ENCODE measurements at places on chromosomes 1 and 21. TPM values are rescaled to one million over a fixed set of nuclear protein-coding genes. Genes with fewer than 3 reads are reported as not detected.

Gene AGBL4
- not detected for total RNA-seq

- DNase-seq = peak; percentile 87
Observed at GRCh38 chr1:149927563-149928400, at the start of gene SF3B4. SF3B4 (minus strand) TSS chr1:149927803; CDS start chr1:149927759, 44 bp downstream.

DNA sequence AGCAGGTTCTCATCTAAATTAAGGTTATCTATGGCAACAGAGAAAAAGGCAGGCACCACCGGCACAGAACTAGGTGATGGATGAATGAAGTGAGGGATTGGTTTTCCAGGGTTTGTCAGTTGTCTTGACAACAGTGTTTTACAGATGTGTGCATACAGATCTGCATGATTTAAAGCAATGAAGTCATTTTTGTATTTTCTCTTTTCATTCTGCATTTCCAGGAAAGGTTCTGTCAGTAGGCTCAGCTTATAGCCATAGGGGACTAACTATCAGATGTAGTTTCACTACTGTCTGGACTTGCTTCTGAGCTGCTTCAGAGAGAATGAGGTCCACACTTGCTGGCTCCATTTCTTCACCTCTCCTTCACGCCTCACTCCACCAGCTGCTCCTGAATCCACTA lies 98.2 kb upstream of the LMO4 start:
- DNase-seq = no peak

GRCh38 chr1:29845910-29846309 lies 609.6 kb downstream of the PTPRU start:
- DNase-seq = no peak

DNA sequence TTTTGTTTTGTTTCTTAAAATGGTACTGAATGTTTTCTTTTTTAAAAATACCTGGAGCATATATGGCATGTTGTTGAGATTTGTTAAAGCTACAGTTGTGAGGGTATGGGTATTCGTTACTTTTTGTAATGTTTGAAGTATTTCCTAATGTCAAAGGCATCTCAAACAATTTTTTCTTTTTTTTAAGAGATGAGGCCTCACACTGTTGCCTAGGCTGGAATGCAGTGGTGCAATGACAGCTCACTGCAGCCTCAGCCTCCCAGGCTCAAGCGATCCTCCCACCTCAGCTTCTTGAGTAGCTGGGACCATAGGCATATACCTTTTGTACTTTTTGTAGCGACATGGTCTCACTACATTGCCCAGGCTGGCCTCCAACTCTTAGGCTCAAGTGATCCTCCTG lies 16.1 kb downstream of the CLCN6 start:
- DNase-seq = no peak

Gene LRRIQ3
- total RNA-seq = 1.3 TPM

Gene SYPL2
- total RNA-seq = 1.7 TPM

- DNase-seq = no peak
Observed at GRCh38 chr1:94425821-94426484, 7.8 kb downstream of the ABCD3 start.

Gene CCDC17
- 4.0 TPM for total RNA-seq

- no peak for DNase-seq
Observed at GRCh38 chr21:45202889-45203288, 84.8 kb downstream of the POFUT2 start.

DNA sequence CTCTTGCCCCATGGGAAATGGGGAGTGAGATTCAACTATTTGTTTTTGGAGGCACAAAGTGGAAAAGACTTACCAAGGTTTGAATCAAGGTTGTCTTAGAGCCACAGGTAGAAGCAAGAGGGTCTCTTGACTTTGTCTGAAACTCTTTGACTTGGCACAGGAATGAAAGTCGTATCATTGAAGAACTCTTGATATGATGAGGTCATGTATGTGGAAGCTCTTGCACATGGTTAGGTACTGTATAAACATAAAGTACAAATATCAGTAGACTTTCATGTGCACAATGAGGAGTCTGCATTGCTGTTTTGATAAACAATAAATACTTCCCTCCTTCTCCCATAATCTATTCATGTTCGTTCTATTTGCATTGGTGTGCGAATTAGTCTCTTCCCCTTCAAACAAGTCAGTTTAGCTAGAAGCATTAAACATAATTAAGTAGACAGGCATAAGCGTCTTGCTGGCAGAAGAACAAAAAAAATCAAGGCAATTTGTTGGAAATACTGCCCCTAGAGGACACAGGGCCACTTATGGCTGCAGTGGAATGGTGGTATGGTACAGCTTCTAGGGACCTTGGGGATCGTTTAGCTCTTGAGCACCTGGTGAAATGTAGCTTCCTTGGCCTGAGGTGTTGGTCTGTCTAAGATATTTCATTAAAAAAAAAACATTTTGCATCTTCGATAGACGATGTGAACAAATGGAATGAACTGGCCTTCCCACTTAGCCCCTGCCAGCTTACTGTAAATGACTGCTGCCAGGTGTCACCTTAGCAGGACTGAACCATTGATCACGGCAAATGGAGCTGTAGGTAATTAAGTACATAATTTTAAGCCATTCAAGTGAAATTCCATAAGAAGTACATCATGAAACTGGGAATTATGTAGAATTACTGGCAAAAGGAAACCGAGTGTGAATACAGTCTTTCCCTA lies 218.0 kb upstream of the GALNT2 start:
- no peak for DNase-seq

DNA sequence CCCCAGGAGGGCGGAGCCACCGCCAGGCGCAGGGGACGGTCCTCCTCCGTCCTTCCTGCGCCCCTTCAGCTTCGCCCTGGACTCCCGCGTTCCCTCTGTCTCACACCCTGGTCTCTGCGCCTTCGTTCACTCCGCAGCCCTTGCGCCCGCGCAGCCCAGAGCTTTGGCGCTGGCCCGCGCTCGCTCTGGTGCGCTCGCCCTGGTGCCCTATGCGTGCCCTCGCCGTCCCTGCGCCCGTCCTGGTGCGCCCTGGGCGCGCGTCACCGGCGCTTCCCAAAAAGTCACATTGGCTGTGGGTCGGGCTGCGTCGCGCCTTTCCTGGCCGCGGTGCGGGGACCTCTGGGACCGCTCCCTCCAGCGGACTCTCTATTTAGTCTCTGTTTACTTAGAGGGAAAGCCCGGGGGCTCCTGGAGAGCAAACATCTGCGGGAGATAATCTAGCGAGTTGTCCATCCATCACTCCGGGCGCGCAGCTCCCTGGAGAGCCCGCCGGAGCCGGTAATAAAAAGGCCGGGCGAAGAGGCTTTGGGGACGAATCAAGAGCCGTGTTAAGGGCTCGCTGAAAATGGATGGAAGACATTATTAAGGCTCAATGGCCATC lies 178.6 kb downstream of the PRDM16 start:
- no peak for DNase-seq

Gene PLA2G2F
- total RNA-seq = not detected

Gene METTL18
- total RNA-seq = 7.8 TPM

GRCh38 chr1:167564612-167565270 lies 11.2 kb upstream of the CREG1 start:
- DNase-seq = peak; percentile 27

GRCh38 chr1:228012555-228012954 lies 5.8 kb downstream of the WNT3A start:
- no peak for DNase-seq

DNA sequence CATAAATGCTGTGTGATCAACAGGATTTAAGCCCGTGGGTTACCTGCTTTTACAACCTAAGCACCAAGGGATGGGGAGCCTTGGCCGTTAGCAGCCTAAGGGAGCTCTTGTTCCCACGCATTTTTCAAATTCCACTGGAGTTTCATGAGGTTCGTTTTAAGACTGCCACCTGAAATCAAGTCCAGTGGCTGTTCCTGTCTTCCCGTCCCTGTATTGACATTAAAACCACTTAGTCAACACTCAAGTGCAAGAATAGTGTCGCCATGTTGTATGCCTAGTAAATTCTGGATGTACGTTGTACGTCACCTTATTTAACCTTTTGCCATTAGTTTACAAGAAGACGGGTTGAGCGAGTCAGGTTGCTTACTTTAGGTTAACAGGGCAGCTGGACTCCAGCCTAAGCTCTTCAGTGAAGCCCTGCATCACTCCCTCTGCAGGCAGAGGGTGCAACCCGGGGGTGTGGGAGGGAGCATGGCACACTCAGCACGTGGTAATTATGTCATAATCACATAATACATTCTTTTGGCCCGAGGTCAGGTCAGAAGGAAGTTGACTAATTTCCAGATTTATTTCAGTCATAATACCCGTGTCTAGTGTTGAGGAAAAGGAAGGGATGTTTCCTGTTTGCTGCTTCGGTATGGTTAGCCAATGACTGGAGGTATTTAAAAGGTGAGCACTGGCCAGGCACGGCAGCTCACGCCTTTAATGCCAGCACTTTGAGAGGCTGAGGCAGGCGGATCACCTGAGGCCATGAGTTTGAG lies 42.5 kb downstream of the CNST start:
- peak; percentile 83 for DNase-seq

DNA sequence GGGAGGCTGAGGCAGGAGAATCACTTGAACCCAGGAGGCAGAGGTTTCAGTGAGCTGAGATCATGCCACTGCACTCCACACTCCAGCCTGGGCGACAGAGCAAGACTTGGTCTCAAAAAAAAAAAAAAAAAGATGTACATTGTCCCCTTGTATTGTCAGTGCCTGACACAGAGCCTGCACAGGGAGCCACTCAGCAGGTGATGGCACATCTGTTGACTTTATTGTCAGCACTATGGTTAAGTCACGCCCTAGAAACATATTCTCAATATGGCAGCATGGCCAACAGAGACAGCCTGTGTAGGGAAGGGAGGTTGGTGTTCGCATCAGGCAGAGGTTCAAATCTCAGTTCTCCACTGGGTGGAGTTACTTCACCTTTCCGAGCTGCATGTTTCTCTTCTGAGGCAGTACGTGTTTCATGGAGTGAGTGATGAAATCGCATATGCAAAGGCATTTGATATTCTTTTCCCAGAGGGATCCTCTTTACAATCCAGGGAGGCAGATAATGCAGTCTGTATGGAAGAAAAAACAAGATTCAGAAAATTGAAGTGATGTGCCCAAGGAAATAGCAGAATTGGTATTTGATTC lies 20.6 kb downstream of the LAMC2 start:
- DNase-seq = no peak

- DNase-seq = no peak
Observed at GRCh38 chr1:208599063-208599462, 354.9 kb upstream of the PLXNA2 start.

- DNase-seq = peak; percentile 31
Observed at GRCh38 chr1:108107658-108108057, 92.5 kb downstream of the SLC25A24 start.

Gene ARID1A
- 17.4 TPM for total RNA-seq

DNA sequence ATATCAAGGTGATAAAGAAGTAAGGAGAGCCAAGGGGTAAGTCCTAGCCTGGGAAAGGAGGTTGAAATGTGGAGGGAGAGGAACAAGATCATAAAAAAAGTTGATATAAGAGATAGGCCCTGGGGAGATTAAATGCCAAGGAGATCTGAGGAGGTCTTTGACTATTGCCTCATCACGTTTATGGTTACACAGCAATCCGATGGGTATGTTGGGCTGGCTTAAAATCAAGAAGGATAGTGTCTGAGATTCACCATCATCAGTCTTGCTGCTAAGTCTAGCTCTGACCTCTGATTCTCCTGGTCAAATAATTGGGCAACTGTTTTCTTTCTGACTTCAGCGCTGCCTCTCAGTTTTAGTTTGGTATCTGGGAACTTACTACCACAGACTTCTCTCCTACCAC lies 416.3 kb downstream of the GPATCH2 start:
- no peak for DNase-seq

Gene GBP7
- total RNA-seq = not detected

- no peak for DNase-seq
Observed at GRCh38 chr1:198876371-198876871, 237.6 kb downstream of the PTPRC start.

Gene TRIM63
- 1.5 TPM for total RNA-seq

Gene CA6
- not detected for total RNA-seq

Gene CCDC24
- total RNA-seq = 2.6 TPM

- no peak for DNase-seq
Observed at GRCh38 chr1:177306981-177307380, 136.2 kb downstream of the BRINP2 start.

DNA sequence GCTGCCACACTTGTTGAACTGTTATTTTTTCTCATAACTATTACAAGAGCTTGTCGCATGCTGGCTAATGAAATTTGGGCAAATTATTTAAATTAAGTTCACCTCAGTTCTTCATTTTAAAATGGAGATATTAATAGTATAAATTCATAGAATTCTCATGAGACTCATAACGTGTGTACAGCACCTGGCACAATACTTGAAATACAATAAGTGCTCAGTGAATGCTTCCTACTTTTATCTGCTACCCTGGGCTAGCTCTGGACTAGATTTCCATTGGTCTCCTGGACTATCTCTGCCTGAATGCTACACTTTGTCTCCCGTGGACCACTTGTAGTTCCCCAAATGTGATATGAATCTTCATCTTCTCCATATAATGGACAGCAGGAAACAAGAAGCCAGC lies 919 bp downstream of the SLAMF6 start:
- DNase-seq = no peak

All from fibroblast of the aortic adventitia (primary cell).